ENCODE measurements at places on chromosomes 5 and 9.

- no peak for DNase-seq
Measured at GRCh38 chr5:58054018-58054417, 405.9 kb downstream of the PLK2 start.

GRCh38 chr9:75996726-75997125 lies 106.3 kb downstream of the PCSK5 start:
- DNase-seq: no peak

DNA sequence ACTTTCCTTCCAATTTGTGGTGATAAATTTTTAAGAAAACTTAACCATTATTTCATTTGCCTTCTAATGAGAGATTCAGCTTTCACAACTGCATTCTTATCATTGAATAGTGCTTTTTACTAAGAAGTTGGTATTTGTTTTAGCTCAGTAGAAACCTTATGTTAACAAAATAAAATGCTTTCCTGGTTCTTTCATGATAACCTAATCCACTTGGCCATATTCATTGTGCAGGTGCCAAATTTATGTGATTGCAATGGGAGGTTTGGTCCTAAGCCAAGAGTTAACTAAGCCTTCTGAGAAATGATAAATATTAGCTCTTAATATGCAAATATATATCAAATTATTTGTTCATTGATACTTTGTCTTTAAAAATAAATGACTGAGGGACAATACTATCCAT lies 141.1 kb upstream of the TLE4 start:
- no peak for DNase-seq

DNA sequence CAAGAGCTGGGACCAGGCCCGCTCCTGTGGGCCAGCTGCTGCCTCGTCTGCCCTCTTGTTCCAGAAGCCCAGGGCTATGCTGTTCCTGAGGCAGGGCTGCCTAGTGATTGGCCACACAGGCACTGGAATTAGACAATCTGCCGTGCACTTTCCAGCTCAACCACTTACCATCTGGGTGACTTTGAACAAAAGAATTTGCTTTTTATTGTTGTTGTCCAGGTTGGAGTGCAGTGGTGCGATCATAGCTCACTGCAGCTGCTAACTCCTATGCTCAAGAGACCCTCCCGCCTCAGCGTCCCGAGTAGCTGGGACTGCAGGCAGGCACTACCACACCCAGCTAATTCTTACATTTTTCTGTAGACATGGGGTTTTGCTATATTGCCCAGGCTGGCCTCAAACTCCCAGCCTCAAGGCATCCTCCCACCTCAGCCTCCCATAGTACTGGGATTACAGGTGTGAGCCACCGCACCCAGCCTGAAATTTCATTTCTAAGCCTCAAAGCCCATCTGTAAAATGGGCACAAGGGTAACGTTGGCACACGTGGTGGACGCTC lies 1.2 kb upstream of the NEK6 start:
- DNase-seq: no peak

DNA sequence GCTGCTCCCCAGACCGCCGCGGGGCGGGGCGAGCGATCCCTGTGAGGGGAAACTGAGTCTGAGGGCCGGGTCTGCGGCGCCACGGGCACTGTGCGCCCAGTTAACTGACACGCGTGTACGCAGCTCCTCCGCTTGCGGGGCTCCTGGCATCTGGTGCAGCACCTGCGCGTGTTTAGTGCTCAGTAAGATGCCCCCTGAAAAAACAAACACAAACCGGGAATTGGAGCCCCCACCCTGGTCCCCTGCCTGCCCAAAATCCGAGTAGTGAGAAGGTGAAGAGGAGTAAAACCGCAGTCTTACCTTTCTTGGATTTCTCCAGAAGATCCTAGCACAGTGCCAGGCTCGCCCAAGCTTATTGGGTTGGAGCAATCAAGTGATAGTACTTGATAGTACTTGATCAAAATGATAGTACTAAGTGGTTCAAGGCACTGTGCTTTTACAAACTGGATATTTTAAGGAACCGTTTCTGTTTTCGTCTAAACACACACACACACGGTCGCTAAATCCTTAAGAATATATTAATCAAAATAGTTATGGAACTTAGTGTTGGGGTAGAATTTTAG lies 2.7 kb upstream of the TRAF1 start:
- no peak for DNase-seq

- DNase-seq: no peak
Measured at GRCh38 chr5:118233606-118234005, 754.7 kb downstream of the DTWD2 start.

DNA sequence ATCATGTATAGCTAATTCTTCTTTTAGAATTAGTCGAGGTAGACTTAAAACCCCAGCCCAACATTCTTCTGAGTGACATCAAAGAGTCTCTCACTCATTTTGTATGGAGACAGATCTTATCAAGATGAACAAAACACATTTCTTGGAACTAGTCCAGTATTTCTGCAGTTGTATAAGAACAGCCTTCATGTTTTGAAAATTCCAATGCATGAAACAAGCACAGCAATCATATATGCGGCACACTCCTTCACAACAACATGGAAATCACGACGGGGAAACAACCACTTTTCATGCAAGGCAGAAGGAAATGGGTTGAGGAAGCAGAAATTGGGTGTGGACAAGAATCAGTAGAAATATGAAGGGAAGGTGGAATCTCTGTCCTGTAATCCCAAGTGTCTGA lies 113.8 kb downstream of the PLK2 start:
- DNase-seq: no peak

DNA sequence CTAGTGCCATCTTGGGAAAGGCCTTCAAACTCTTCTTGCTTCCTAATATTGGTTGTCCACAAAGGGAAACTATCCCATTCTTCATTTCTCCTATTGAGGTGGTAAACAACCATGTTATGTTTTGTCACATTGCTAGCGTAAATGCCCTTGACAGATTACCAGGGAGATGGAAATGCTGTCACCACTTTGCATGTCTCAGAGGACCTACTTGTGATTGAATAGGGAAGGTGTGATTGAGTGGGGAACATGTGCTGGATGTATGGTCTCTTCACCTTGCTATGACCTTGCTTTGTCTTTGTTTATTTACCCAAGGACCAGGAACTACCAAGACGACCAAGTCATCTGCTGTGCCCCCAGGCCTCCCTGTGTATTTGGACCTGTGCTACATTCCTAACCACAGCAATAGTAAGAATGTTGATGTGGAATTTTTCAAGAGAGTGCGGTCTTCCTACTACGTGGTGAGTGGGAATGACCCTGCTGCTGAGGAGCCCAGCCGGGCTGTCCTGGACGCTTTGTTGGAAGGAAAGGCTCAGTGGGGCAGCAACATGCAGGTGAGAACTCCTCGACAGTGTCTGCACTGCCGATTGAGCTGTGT lies 96.1 kb downstream of the MAP1B start:
- DNase-seq: no peak

- no peak for DNase-seq
Measured at GRCh38 chr5:15676591-15676990, 176.6 kb downstream of the FBXL7 start.

DNA sequence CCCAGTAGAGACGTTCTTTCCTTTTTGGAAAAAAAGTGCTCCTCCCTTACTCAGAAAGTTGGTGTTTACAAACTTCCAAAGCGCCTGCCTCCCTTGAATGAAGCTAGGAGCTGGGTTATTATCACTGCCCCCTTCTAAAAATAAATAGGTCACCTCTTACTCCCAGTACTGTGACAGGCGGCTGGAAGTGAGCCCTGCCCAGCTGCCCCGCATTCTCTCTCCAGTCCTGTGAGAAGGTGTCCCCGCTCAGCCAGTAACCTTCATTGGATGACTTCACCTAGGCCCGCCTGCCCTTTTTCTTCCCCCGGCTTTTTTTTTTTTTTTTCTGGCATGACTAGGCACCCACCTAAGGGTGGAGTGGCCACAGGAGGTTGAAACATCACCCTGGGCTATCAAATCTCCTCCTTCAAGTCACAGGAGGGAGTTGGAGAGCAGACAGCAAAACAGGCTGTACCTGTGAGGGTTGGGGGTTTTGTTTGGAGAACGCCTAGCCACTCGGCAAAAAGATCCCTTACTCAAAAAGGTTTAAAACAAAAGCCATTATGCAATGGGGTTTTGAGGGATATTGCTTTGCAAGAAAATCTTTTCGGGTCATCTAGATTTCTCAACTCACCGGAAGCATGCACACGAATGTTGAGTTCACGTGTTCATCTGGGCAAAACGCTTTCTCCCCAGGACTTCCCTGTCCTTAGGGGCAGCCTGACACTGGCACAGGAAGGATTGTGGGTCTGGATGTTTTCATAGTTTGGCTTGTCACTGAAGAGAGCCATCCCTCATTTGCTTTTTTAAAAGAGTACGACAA lies 43.3 kb upstream of the ZNF622 start:
- DNase-seq: no peak

DNA sequence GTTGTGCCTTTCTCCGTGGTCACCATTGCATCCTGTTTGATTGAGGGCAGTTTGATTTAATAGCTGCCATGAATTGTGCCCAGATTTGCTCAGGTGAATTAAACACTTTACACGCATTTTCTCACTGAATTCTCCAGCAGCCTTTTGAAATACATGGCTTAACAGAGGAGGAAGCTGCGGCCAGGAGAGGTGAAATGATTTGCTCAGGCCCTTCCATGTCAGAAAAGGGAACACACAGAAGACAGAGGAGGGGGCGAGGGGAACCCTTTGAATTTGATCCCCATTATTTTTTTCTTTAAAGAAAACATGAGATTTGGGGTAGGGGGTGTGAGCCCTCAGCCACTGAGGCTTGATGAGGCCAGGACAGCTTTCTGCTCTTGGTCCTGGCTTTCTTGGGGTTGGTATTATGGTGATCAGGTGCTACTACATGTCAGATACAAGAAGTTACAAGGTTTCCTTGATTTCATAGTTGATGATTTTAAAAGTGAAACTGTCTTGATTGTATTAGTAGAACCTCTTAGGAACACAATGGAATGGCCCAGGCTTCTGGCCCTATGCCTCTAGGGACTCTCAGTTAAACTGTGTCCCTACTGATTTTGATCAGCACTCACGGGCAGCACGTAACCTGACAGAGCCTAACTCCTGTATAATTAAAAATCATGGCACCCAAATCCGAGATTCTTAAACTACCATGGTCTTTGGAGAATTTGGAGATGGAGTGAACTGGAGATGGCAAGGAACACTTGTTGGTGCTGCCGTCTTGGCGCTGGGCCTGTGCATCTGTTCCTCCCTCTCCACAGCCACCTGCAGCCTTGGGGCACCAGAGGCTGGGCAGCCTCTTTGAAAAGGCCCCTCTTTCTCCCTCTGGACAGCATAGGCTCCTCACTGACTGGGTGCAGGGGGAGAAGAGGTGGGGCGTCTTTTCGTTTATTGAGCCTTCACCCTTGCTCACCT lies 107.9 kb downstream of the TRIO start:
- DNase-seq: no peak

DNA sequence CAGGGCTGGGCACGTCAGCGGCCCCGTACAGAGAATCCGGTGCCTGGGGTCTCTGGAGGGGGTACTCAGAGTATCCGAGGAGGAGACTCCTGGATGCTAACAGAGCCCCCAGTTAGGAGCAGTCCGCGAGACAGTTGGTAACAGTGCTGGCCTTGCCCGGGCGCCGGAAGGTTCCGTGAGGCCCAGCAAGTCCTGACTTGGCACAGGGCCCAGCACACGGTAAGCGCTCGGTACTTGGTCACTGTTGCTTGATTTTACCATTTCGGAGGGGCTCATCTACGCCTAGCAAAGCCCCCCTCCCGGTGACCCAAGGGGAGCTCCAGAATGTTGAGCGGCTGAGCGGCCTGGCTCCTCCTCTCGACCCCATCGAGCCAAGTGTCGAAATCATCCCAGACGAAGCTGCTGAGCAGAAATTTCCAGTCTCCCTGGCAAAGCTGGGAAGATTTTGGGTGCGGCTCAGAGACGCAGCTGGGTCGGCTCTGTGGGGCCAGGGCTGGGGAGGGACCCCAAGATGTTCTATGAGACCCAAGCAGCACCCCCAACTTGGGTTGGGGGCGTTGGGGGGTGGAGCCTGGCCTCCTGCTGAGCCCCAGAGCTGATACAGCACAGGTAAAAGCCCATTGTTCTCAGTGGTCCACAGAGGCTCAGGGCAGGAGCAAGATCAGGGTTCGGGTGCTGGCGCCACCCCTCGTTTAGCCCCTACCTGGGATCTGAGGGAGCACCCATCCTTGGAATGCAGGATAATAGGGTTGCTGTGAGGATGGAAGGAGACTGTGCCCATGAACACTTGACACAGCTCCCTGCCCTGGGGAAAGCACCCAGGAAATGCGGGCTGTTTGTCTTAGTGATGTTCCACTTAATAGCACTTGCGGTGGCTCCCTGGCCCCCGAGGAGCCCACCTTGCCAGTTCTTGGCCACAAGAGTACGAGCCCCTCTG lies 137.2 kb downstream of the C9orf50 start:
- DNase-seq: no peak

GRCh38 chr9:30116673-30117217 lies 2267.7 kb upstream of the ACO1 start:
- DNase-seq: no peak

Data from GM12892 (cell line).